ENCODE measurements at places on chromosomes 6 and 20. TPM values are rescaled to one million over a fixed set of nuclear protein-coding genes. Genes with fewer than 3 reads are reported as not detected.

DNA sequence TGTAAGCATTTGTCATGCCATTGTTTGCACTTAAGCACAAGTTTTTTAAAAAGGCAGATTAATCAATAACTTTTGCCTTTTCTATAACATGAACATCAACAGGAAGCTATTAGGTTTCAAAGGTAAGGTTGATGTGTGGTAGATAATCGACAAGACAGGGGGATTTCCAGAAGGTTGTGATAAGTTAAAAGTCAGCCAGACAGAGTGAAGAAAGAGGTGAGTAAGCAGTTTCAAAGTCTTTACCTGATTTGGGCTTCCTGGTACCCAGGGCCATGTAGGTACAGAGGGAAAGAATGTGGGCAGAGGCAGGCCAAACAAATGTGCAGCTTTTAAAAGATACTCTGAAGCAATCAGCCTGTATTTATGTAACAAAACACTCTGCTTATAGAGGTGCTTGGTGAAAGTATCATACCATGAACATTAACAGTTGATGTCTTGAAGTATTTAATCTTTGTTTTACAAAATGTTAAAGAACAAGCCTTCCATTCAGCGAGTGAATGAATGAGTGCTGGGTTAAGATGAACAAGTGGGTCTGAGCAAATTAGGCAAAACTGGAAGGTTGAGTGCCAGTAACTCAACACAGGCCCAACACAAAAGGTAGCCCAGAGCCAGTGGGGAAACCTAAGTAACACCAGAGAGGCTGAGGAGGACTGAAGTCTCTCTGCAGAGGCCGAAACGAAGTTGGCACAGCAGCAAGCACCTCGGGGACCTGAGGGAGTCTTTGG, 60.2 kb downstream of the LRRC1 start:
- DNase-seq: no peak

GRCh38 chr6:24426729-24427446, 24.2 kb downstream of the MRS2 start:
- no peak for DNase-seq

The MAFB gene
- total RNA-seq: 39.6 TPM

The SPEF1 gene
- total RNA-seq: 3.4 TPM

GRCh38 chr6:134170844-134171243, 118.4 kb upstream of the SLC2A12 start:
- no peak for DNase-seq

The EPPIN gene
- not detected for total RNA-seq

- no peak for DNase-seq
Measured at GRCh38 chr6:43989581-43990146, 137.6 kb downstream of the MRPL14 start.

DNA sequence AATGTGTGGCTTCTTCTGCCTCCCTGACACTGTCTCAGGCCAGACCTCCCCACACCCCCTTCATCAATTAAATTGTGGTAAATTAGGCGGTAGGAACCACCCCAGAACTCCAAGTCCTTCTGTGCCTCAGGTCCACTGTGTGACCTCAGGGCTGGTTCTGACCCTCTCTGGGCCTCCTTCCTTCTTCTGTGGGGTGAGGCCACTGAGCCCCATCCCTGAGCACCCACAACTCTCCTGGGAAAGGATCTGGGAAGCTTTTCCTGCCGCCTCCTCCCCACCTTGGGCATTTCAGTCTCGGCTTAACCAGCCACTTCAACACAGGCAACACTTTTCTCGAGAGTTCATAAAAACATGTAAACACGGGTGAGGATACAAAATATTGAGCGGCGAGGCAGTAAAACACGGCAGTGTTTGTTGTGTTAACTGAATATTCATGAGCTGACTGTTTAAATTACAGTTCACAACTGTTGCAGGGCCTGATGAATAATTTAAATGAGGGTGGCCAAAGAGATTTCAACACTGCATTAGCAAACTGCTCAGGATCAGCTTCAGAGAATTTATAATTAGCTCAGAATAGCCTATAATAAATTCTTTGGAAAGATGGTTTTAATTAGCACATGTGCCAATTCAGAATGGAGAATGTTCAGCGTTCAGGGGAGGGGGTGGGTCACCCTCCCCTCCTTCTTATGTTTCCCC, 112.1 kb downstream of the TOX2 start:
- no peak for DNase-seq

DNA sequence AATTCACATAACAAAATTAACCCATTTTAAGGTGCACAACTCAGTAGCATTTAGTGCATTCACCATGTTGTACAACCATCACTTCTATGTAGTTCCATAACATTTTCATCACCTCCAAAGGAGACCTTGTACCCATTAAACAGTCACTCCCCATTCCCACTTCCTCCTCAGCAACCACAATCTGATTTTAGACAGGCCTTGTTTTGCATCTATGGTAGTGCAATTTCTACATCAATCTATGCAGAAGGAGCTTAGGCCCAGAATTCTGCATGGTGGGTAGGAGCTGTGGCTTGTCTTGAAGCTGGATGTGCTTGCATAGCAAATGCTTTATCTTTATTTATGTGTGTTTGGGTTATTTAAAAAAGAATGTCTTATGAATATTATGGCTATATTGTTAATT, 13.5 kb upstream of the HLA-DQA1 start:
- DNase-seq: no peak

DNA sequence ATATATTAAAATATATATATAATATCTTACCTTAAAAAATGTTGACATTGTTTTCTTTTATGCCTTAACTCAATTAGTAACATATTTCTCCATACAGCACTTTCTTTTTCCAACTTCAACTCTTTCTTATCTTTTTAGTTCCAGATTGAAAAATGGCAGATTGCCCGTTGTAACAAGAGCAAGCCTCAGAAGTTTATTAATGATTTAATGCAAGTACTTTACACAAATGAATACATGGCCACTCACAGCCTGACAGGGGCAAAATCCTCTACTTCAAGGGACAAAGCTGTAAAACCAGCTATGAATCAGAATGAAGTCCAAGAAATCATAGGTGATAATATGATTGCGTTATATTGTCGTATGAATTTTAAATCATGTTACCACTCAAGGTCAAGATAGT, 29.4 kb upstream of the KIAA1586 start:
- peak; percentile 57 for DNase-seq

- DNase-seq: no peak
Measured at GRCh38 chr6:161085246-161085645, 93.7 kb downstream of the MAP3K4 start.

The SLC12A5 gene
- total RNA-seq: 2.0 TPM

The NMBR gene
- total RNA-seq: not detected

GRCh38 chr6:110355022-110355421, 3.1 kb downstream of the METTL24 start:
- DNase-seq: no peak
